ENCODE measurements at places on chromosomes 13 and 19.

DNA sequence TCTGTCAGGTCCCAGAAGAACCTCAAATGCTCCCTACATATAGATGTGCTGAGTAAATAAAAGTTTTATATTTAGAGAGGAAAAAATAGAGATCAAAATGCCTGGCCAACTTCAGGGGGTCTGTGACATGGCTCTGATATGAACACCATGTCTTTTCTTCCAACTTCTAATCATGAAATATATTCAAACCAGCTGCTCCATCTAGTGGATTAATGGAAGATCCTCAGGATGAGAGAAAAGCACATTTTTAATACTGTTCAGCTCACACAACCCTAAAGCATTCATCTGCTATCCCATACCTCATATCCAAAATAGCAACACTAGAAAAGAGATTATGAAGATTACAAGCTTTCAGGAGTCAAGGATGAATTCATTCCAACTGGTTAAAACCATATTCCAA, 56.0 kb upstream of the DOCK9 start:
- peak; percentile 66 for DNase-seq

DNA sequence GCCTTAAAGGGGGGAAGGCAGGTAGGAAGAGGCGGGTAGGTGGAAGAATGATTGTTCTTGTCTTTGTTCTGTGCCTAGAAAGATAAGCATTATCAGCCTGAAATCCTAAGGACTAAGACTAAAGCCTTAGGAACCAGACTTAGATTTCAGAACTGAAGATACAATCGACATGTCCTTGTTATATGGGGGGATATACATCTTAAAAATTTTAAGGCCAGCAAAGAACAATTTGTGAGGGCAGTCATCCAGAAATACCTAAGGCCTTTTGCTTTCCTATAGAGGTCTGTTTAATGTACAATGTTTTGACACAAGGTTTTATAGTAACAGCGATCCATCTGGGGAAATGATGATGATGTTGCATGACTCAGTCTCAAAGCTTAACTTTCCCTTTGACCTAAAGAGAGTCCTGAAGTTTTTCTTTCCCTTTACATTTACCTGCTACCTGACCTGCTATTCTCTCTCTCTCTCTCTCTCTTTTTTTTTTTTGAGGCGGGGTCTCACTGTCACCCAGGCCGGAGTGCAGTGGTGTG, 20.2 kb upstream of the CEACAM6 start:
- no peak for DNase-seq

DNA sequence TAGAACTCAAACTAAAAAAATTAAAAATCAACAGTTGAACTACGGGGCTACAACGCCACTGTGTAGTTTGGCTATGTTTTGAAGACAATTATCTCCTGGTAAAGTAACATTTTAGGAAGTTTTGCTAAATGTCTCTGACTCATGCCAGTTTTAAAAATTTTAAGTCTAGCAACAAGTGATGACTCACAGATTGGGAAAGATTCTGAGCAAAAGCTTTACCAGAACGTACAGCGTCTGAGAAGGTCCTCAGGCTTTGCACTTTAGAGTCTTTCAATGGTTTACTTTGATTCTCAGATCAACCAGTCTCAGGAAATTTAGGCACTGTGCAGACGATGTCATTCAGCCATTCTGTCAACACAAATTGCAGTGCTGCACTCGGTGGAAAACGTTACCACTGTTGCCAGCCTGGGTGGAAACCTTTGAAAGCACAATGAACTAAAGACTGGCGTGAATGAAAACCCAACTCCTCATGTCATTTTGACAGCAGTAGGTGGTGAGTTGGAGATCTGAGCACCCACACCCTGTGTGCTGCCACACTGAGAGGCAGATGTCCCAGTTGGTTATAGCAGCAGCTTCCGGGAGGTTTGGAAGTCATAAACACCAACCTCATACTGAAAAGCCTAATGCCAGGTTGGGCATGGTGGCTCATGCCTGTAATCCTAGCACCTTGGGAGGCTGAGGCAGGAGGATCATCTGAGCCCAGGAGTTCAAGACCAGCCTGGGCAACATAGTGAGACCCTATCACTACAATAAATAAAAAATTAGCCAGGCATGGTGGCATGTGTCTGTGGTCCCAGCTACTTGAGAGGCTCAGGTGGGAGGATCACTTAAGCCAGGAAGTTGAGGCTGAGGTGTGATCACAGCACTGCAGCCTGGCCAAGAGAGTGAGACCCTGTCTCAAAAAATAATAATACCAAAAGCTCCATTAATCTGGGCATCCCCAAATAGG, 6.3 kb upstream of the WTIP start:
- peak; percentile 30 for DNase-seq

GRCh38 chr19:48069435-48069834, 25.6 kb upstream of the CABP5 start:
- DNase-seq = no peak

- DNase-seq = no peak
Observed at GRCh38 chr13:28412981-28413380, 81.9 kb downstream of the FLT1 start.

DNA sequence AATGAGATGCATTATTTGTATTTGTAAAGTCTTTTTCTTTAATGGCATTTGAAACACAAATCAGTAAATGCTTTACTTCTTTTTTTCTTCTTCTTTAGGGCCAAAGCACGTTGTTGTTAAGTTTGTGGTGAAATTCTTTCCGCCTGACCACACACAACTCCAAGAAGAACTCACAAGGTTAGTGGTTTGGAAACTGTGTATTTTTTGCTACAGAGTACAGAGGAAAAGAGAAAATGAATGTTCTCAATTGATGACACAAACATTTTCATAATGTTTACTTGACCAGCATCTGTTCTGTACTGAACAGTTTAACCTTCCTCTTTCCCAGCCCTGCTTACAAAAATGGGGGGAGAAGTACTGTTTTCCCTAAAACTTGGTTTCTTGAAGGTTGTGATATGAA, 190.9 kb upstream of the RNF113B start:
- no peak for DNase-seq

DNA sequence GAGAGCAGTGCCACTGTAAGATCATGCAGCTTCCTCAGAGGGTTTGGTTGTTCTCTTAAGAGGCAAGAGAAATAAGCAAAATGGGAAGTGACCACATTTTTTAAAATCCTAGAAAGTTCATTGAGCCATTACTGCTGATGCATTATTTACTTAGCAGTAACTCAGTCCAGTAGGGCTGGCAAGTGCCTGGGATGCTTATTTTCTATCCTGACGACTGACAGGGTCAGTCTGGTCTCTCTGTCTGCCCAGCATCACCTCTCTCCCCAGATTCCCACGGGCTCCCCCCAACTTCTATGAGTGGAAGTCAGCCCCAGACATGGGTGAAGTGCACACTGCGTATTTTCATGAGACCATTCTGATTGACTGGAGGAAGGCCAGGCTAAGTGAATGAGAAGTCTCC, 10.4 kb downstream of the SHISA2 start:
- DNase-seq = no peak

DNA sequence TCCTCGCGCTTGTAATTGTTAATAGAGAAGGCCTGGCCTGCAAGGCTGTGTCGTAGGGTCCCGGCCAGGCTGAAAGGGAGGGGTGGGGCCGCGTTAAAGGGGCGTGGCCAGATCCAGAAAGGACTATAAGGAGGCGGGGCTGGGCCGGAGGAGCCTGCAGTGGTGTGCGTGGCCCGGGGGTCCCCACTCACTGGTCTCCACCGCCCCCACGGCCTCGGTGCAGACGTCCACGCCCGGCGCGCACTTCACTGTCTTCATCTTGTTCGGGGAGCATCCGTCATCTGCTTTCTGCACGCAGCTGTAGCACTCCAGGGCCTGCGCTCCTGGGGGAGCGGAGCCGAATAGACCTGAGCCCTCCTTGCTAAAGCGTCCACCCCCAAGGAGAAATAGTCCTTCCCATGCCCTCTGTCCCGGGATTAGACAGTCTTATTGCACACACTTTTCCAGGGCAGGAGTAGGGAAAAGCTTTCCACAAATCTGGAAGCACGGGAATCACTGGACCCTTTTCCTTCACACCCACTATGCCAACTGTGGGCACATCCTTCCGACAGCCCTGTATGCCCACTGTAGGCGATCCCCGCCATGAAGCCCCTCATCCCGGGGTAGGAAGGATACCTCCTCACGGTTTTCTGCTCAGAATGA, 1.2 kb downstream of the LYPD3 start:
- DNase-seq = no peak

GRCh38 chr13:22499919-22500318, 680.9 kb upstream of the SGCG start:
- no peak for DNase-seq

DNA sequence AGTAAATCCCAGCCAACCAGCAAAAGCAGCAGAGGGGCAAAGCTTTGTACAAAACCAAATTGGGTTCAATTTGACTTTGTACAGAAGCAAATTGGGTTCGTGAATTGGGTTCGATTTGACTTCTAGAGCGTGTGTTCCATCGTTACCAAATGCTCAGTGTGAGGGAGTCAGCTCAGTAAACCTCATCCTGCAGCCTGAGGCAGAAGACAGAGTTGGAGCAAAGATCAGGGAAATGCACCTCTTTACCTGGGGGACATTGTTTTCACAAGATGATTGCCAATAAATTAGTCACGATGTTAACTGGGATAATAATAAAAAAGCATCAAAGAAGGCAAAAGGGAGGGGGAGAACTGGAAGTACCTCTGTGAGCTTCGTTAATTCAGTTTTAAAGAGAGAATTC, 1.5 kb downstream of the RAB20 start:
- no peak for DNase-seq

DNA sequence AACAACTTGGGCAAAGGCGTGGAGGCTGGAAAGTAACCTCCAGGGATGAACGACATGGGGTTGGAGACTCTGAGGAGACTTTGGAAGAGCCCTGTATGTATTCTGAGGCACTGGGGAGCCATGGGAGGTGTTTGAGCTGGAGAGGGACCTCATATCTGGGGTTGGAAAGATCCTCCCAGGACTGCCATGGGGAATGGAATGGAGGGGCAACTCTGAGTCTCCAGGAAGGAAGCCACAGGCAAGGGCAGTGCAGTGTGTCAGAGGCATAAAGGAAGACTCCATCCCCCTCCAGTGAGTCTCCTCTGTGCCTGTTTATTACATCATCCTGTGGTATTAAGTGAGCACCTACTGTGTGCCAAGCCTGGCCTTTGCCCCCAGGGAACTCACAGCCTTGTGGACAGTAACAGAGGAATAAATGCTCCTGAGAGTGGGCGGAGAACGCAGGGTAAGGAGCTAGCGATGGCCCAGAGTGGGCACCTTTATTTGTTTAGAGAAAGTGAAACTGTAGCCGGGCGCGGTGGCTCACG, 7.7 kb downstream of the PEAK3 start:
- DNase-seq = peak; percentile 51

DNA sequence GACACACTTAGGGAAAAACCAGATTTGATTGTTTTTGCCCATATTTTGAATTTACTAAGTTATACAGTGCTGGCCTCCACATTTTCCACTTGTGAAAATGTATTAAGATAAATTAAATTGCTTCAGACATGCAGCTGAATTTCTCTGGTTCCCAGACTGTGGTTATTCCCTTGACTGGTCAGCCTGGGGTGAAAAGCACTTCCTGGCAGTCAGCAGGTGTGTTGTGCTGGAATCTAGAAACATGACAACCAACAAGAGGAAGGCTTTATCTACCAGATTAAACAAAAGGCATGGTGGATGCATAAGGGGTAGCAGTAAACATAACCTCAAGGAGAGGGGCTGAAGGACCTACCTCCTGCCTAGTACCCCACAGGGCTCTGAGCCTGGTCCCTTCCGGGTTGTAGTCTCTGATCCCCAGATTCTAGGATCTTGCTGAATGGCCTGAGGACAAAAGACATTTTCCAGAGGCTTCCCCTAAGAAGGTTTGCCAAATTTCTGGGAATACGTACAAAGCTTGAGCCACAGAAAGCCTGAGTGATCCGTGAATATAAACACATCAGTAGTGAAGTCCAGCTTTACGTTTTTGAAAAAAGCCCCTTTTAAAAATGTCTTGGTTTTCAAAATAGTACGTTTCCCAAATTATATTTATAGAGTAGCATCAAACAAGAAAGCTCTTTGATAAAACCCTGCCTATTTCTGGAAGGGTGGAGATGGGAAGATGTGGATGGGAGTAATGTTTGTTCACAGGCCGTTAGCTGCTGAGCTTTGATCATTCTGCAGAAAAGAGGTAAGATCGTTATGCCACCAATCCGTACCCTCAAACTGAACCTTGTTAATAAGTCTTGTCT, 133.4 kb downstream of the LACC1 start:
- DNase-seq = no peak

DNA sequence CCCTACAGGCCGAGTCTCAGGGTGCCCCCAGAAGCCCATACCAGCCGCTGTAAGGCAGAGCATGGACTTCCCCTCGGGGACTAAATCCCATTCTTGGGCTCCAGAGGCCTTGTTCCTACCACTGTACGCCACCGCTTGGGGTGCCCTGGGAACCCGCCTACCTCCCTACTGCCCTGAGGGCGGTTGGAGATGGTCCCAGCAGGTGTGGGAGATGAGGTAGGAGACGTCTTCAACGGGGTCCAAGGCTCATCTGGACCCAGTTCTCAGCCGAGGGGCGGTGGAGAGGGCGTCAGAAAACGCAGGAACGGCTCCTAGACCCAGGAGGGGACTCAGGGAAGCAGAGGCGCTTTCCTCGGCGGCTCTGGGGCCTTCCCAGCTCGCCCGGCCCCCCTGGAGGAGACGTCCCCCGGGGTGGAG, 833 bp upstream of the ZIK1 start:
- no peak for DNase-seq

DNA sequence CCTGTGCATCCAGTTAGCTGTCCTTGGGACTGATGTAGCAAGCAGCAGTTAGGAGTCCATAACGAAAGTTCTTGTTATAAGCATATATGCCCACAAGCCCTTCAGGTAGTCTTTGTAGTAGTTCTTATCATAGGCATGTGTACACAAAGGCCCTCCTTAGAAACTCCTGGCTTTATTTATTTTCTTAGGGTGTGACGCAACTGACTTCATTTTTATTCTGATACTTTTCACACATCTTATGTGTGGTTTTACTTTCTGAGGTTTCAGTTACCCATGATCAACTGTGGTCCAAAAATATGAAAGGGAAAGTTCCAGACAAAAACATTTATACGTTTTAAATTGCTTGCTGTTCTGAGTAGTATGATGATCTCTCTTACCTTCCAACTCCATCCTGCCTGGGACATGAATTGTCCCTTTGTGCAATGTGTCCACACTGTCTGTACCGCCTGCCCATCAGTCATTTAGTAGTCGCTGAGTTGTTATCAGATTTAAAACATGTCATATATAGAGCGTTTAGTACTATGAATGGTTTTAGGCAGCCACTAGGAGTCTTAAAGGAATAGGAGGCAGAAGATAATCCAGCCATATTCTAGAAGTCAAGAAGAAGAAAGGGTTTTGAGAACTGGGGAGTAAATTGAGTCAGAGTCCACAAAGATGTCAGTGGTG, 19.4 kb downstream of the GPC5 start:
- peak; percentile 44 for DNase-seq

- DNase-seq = no peak
Observed at GRCh38 chr19:34274827-34275625, 20.7 kb downstream of the GARRE1 start.

GRCh38 chr19:44689290-44690130, 9.4 kb upstream of the CEACAM16 start:
- DNase-seq = peak; percentile 84
